AML-193 (cell line): ENCODE measurements at places on chromosomes 6 and 20.

- peak; percentile 85 for DNase-seq
These were observed 35.6 kb upstream of the PNRC1 start for GRCh38 chr6:89045011-89045387.

DNA sequence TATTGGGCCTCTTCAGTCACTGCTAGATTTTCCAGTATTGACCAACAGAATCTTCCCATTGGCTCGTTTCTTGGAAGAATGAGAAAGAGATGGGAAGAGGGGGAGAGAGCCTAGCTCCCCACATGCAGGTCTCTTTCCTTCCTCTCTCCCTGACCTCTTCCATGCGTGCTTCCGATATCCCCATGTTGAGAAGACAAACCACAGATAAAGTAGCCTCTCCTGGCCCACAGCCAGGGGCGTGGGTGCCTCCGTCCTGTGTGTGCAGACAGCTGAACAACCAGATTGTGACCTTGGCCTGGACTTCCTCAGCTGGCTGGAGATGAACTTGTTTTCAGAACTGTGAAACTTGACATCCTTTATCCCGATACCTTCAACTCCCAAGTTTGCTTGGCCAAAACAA lies 71.0 kb downstream of the EDN3 start:
- DNase-seq = no peak

GRCh38 chr20:21190869-21191268 lies 65.0 kb downstream of the KIZ start:
- DNase-seq = no peak

- no peak for DNase-seq
These were observed 95.3 kb upstream of the MAN1A1 start for GRCh38 chr6:119444642-119445557.

- DNase-seq = no peak
These were observed 267.2 kb upstream of the TCF21 start for GRCh38 chr6:133621751-133622150.

GRCh38 chr6:148064406-148065134 lies 278.1 kb upstream of the SASH1 start:
- no peak for DNase-seq

DNA sequence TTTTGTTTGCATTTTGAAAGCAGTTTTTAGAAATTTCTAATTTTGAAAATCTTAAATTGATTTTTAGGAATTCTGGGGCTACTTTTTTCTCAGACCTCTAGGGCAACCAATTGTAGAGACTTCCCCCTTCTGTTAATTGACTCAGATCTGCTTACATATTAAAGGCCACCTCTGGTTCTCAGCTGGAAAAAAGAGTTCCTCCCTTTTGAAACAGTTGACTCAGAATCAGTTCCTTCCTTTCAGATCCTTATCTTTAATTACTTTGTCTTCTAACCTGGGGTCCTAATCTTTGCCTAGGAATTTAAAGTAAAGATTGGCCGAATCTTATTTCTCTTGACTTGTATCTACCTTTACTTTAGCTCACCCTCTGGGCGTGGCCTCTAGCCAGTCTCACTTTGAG lies 146.8 kb downstream of the LAMA2 start:
- no peak for DNase-seq

- DNase-seq = no peak
These were observed 114.3 kb downstream of the COL19A1 start for GRCh38 chr6:69980624-69981023.

GRCh38 chr6:34546551-34547321 lies 9.4 kb downstream of the SPDEF start:
- no peak for DNase-seq

DNA sequence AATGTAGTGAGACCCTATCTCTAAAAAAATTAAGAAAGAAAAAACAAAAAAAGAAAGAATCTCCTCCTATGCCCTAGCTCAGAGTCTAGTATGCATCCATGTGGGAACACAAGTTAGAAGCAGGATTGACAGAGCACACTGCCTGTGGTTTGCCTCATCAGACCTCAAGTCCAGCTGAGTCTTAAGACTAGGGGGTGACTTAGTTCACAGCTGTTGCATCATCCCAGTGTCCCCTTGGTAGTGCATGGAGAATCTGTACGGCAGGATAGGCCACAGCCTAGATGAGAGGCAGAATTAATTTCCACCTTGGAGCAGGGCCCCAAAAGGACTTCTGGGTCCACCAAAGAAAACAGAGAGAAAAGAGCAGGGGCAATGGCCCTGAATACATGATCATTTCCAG lies 13.7 kb downstream of the PNPLA1 start:
- no peak for DNase-seq

- DNase-seq = no peak
These were observed 88.8 kb downstream of the TAF4 start for GRCh38 chr20:61976644-61977418.

- DNase-seq = no peak
These were observed 2.9 kb downstream of the GSS start for GRCh38 chr20:34952671-34953070.

DNA sequence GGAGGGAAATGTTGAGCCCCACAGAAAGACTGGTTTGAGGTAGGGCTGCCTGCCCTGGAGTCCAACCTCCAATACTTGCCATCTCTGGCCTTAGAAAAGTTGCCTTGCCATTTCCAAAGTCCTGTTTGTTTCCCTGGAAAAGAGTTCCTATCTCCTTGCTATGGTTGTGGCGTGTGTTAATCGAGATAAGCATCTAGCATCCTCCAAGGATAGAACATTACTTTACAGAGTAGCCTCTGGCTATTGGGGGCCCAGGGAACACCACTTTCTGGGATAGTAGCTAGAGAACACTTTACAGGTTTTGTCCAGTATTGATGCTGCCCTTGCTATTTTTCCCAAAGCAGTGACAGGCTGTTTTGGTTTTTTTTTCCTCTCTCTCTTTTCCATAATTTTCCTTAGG lies 57.4 kb upstream of the SASH1 start:
- DNase-seq = no peak

DNA sequence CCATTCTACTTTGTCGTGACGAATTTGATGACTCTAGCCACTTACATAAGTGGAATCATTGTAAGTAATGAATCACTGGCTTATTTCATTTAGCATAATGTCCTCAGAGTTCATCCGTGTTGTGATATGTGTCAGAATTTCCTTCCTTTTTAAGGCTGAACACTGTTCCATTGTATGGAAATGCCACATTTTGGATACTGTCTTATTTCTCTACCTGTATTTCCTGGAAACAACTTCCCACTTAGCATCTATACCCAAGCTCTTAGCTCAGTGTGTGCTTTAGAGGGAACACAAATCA lies 28.8 kb upstream of the GGTLC1 start:
- DNase-seq = no peak

GRCh38 chr6:30357678-30358540 lies 13.0 kb downstream of the RPP21 start:
- DNase-seq = peak; percentile 75

- no peak for DNase-seq
These were observed 38.8 kb upstream of the SLA2 start for GRCh38 chr20:36684747-36685146.

GRCh38 chr6:136037876-136038460 lies 186.5 kb downstream of the PDE7B start:
- no peak for DNase-seq

- no peak for DNase-seq
These were observed 229.5 kb upstream of the FOXQ1 start for GRCh38 chr6:1082285-1082935.

GRCh38 chr6:105432797-105433196 lies 29.9 kb upstream of the PREP start:
- no peak for DNase-seq

DNA sequence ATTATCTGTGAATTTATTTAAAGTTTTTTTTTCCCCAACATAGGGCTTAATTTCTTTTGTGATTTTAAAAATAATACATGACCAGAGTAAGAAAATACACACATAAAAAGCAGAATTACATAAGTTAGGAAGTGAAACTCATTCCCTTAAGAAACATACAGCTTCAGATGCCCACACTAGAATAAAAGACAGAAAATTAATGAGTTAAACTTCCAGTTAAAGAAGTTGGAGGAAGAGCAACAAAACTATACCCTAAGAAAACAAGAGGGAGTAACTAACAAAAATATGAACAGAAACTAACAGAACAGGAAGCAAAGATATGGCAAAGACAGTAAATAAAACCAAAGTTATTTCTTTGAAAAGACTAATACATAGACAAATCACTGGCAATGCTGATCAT lies 107.6 kb upstream of the CEP85L start:
- DNase-seq = no peak

- no peak for DNase-seq
These were observed 28.9 kb downstream of the TREML1 start for GRCh38 chr6:41125282-41125681.

GRCh38 chr6:46730921-46731461 lies 4.2 kb downstream of the PLA2G7 start:
- peak; percentile 74 for DNase-seq

GRCh38 chr20:53914091-53914780 lies 156.2 kb downstream of the BCAS1 start:
- no peak for DNase-seq

- DNase-seq = no peak
These were observed 193.9 kb upstream of the MOCS1 start for GRCh38 chr6:40128127-40128526.

GRCh38 chr6:129908356-129908755 lies 47.2 kb upstream of the TMEM244 start:
- DNase-seq = no peak

DNA sequence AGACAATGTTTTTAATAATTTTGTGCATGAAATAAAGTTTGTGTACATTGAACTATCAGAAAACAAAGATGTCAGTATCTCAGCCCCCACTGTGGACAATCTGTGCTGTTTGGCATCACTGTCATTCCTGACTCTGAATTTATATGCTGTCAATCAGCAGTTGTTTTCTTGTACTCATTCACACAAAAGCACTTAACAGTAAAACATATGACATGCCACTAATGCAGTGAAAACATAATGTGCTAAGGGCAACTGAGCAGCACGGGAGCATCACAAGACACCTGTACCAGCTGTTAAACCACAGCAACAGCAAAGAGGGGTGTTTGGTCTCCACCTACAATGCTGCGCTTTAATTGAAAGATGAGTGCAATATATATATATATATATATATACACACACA lies 647.8 kb upstream of the SLC35B3 start:
- DNase-seq = no peak

GRCh38 chr20:50788045-50788991 lies 6.5 kb upstream of the BCAS4 start:
- DNase-seq = no peak

GRCh38 chr6:168916576-168917211 lies 337.0 kb downstream of the THBS2 start:
- no peak for DNase-seq

DNA sequence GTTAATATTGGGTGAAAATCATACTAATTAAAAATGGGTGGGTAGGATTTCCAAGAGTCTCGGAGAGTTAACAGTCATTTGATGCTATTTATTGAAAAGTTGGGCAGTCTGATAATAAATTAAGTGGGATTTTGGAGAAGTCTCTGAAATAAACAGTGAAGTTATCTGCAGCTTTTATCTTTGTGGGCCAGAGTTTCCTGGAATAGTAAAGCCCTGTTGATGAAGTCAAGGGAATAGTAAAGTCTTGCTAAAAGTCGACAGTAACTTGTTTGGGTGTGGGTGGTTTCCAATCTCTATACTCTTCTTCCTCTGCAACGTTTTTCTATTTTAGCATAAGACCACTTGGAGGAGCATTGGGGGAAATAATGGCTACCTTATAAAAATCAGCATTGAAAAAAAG lies 493.6 kb downstream of the EPM2A start:
- no peak for DNase-seq

GRCh38 chr20:49282584-49283171 lies 4.8 kb upstream of the ZNFX1 start:
- DNase-seq = no peak

- DNase-seq = no peak
These were observed 11.0 kb downstream of the TTBK1 start for GRCh38 chr6:43254138-43254817.

DNA sequence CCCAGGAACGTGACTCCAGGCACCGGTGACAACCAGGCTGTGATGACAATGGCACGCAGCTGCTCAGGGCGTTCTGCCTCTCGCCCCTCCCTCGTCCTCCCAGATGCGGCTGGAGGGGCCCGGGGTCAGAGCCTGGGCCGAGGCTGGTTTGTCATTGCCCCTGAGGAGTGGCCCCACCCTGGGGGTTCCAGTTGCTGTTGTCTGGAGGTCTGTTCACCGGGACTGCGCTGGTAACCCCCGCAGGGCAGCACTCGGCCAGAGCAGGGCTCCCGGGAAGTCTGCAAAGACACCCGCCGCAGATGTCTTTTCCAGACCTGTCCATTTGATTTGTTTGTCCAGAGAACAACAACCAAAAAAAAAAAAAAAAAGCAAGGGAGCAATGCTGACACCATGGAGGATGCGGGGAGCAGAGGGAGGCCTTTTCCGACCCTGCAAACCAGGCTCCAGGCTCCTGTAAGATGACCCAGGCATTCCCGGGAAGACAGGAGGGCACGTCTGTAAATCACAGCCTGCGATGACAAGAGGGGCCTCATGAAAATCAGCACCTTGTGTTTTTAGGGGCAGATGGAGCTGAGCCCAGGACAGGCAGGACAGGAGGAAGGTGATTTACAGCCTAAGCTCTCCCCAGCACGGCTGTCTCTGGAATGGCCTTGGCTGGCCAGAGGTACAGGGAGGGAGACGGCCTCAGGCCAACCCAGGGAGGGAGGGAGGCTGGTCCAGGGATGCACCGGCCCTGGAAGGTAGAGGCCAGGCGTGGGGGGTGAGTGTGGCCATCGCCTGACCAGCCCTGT lies 189.3 kb downstream of the ERMARD start:
- DNase-seq = no peak

DNA sequence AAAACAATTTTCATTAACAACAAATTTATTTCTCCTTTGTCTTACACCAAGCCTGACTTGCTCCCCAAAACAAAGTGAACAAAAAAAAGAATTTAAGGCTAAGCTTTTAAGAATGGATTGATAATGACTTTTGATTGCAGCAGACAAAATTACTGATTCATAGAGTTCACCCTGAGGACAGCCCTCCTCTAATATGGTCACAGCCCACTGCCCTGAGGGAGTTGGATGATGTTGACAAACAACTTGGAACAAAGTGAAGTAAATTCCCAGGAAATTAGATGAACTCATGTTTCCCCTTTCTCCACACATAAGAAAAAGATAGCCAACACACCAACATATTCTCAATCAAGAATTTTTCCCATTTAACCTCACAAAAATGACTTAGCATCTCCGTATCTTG lies 7.7 kb upstream of the ISM1 start:
- DNase-seq = no peak

GRCh38 chr6:115838763-115839401 lies 221.8 kb downstream of the FRK start:
- peak; percentile 32 for DNase-seq

GRCh38 chr20:9507544-9508239 lies 6.7 kb upstream of the LAMP5 start:
- DNase-seq = no peak

DNA sequence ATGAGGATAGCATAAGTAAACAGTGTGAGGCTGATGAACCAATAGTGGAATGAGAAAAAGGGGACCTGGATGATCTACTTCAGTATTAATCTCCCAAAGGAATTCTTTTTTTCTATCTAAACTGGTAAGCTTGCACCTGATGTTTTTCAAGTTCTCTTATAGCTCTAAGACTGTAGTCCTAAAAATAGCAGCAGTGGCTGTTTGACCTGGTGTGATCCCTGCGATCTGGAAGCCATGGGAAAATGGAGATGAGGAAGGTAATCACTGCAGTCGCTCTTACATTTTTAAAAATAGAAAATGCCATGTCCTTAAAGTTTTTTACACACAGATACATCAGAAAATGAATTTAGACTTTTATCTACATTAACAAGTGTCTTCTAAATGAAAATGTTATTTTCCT lies 926.4 kb upstream of the SLC35B3 start:
- DNase-seq = no peak
